ENCODE measurements at places on chromosomes 7 and 10.

DNA sequence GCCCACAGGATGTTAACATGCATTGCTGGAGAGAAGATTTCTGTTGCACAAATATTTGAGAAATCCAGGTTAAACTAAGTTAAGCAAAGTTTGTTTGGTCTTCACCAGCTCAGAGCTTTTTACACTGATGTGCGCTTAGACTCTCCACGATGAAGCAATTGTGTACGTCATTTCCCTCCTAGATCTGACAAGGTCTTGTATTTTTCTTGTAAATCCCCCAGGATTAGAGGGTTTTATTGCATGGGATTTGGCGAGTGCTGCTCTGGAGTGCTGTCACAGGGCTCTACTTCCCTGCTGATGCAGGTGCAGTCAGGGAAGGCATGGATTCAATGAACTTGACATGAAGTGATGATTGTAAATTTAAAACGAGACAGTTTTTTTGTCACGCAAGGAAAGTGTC lies 173.3 kb downstream of the PDE1C start:
- no peak for DNase-seq

- DNase-seq, result no peak
Observed at GRCh38 chr10:100508691-100509150, 10.9 kb downstream of the SEC31B start.

- DNase-seq, result no peak
Observed at GRCh38 chr10:90064295-90064694, 362.9 kb downstream of the KIF20B start.

DNA sequence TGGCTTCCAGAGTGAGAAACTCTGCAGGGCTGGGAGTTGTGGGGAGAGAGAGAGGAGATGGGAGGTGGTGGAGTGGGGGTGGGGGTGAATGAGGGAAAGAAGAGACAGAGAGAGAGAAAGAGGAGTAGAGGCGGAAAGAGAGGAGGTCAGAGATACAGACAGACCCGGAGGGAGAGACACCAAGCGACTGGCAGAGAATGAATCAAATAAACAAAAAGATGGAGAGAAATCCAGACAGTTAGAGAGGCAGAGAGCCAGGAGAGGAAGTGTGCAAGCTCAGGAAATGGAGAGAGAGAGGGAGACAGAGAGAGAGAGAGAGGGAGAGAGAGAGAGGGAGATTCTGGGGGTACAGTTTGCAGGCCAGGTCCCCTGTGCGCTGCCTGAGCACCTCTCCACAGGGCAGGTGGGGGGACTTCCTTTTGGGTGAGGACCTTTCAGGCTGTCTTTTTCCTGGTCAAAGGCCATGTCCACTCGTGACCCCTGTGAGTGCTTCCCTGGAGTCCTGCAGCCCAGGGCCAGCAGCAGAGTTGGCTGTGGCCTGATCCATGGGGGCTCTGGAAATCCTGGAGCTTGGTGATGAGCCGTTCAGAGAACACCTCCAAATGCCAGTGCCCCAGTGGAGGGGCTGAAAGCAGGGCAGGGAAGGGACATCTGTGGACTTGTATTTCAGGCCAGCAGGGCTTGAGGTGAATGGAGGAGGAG lies 25.0 kb upstream of the PCBD1 start:
- DNase-seq, result no peak

DNA sequence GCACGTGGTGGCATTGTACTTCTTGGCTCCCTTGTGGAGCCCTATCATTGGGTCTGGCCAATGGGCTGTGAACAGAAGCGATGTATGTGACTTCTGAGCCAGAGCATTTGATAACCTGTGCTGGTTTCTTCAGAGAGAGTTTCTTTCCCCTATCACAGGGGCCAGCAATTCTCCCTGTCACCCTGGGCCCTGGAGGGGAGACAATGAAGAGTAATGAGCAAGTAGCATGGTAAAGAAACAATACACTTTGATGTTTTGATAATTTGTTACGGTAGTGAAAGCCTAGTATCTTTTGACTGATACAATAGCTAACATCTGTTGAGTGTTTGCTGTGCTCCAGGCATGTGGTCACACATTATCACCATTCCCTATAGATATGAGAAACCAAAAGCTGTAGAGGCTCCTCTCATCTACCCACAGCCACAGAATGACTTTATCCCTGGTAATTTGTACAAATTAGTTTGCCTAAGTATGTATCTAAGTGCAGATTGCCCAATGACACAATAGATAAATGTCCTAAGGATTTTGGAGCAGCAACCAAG lies 113.4 kb upstream of the SVIL start:
- DNase-seq, result no peak

GRCh38 chr7:104848138-104848990 lies 165.6 kb upstream of the KMT2E start:
- DNase-seq, result peak; percentile 60

GRCh38 chr10:69731184-69731583 lies 70.5 kb upstream of the COL13A1 start:
- no peak for DNase-seq

DNA sequence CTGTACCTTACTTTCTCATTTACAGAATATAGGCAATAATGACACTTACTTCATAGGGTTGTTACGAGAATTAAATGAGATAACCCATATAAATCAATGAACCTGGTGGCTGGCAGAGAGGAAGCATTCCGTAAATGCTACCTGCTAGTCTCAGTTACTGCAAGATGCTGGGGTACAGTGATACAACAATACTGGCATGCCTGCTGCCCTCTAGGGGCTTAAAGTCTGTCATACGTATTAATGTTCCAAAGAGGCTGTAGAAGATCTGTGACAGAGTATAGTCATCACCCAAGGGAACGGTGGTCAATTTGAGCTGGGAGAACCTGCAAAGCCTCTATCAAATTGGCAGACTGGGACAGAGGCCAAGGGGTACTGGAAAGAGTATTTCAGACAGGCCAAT lies 421.5 kb downstream of the GPAM start:
- no peak for DNase-seq

Measured in body of pancreas (tissue), 4 donors.